GM03348 (cell line): ENCODE measurements at places on chromosomes 7 and 10.
A peak's percentile ranks its signal among the peaks of the same experiment; 100 is the strongest.

DNA sequence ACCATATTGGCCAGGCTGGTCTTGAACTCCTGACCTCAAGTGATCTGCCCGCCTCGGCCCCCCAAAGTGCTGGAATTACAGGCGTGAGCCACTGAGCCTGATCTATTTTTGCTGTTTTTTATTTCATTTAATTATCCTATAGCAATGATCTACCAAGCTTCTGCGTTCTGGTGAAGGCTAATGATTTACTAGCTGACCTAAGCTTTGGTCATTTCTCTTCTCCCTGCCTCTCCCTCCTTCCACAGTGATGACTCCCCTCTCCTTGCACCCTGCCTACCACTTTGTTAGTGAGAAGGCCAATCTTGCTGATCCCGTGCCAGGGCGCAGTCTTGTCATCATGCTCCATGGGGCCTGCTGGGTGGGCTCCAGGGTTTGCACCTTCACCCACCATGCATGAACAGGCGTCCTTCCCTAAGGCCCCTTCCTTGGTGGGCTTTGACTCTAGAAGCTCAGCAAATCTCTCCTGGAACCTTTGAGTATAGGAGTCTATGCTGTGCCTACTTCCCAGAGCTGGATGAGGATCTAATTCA, 11.9 kb upstream of the ZCCHC24 start:
- DNase-seq: no peak

DNA sequence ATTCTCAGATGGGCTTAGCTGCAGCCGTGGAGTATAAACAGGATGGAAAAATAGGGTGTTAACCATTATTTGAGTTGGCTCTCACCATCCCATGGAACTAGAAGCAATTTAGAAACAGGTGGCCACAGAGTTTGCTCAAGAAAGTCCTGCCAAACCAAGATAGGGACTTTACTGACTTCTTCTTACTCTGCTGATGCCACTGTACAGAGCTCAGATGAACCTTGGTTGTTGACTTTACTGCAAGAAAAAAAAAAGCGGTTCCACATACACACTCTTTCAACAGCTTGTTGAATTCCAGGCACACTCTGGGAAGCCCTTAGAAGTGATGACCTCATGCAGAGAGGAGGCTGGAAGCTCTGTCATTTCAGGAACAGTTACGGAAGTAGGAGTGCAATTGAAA, 753.4 kb downstream of the NRG3 start:
- DNase-seq: no peak

GRCh38 chr7:63931057-63931600, 67.5 kb upstream of the ZNF722 start:
- no peak for DNase-seq

- DNase-seq: no peak
These were observed 27.1 kb upstream of the SOSTDC1 start for GRCh38 chr7:16492513-16493062.

GRCh38 chr7:130063036-130063435, 7.3 kb upstream of the KLHDC10 start:
- peak; percentile 27 for DNase-seq

- DNase-seq: peak; percentile 66
These were observed 579 bp downstream of the RBM33 start for GRCh38 chr7:155644971-155645509.

- no peak for DNase-seq
These were observed 40.9 kb downstream of the PPIF start for GRCh38 chr10:79387974-79388850.

- no peak for DNase-seq
These were observed 430.9 kb downstream of the ACTR3B start for GRCh38 chr7:153190452-153190851.

DNA sequence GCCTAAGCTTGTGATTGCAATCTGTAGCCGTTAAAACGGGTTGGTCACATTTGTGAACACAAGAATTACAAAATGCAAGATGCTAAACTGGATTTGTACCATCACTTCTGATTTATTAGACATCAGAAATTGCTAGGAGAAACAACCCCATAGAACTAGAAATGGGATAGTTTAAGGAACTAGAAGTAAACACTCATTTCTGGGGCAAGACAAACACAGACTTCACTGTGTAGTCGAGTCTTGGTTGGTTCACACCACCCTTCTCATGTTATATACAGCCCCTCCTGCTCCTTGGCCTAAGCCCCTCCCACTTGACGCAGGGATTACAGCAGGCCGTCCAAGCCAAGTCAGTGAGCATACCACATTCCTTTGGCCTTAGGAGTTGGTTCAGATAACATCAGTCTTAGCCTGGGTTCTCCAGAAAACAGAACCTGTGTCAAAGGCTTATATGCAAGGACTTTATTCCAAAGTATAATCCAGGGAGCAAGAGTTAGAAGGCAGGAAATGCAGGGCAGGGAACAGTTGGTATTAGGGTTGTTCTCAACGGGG, 2.0 kb upstream of the NRAP start:
- DNase-seq: peak; percentile 80

DNA sequence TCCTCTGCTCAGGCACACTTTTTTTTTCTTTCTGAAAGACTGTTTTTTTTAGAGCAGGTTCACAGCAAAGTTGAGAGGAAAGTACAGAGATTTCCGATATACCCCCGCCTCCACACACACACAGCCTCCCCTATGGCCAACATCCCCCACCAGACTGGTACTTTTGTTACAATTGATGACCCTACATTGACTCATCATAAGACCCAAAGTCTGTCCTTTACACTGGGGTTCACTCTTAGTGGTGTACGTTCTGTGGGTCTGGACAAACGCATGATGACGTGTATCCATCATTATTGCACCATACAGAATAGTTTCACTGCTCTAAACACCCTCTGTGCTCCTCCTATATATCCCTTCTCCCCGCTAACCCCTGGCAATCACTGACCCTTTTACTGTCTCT, 107.7 kb downstream of the RBM20 start:
- DNase-seq: no peak

DNA sequence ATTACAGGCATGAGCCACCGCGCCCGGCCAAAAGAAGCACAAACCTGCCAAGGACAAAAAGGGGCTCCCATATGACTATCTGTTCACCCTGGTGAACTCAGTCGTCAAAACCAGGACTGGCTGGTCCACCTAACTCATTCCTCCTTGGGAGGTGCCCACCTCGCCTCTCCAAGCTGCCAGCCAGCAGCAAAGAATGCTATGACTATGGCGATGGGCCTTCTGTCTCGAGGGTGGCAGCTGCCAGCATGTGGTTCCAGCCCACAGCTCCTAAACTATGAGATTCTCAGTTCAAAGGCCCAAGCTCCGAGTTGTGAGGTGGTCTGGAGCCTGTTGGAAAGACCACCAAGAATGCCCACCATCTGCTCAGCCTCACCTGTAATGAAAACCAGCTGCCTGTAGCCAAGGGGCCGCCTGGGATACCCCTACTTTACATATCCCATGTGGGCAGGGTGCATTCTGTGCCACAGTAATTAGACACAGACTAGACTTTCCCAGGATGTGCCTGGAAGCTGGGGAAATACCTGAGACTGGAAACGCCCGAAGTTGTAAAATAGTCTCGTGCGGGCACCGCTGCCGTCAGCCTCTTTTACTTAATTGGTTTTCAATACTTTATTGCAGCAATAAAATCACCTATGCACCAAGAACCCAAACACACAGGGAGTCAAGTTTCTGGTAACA, 71.1 kb downstream of the ZRANB1 start:
- DNase-seq: no peak

- DNase-seq: no peak
These were observed 3.2 kb upstream of the TMEM273 start for GRCh38 chr10:49191349-49191748.
